H4 (cell line): ENCODE measurements at places on chromosomes 3 and 15. TPM values are rescaled to one million over a fixed set of nuclear protein-coding genes. Genes with fewer than 3 reads are reported as not detected.

The C3orf22 gene
- not detected in 2 replicates for total RNA-seq

The GREM1 gene
- not detected in 2 replicates for total RNA-seq

The ARPIN gene
- 3.4 and 5.1 TPM in 2 replicates for total RNA-seq

The CILP gene
- total RNA-seq = 0.02 and 0.10 TPM in 2 replicates

The ACY1 gene
- 35.6 and 41.7 TPM in 2 replicates for total RNA-seq

The CD86 gene
- total RNA-seq = 0.39 and 1.6 TPM in 2 replicates

The COX17 gene
- total RNA-seq = 90.9 and 100 TPM in 2 replicates

The TRH gene
- not detected in 2 replicates for total RNA-seq

The CFAP100 gene
- total RNA-seq = not detected in 2 replicates

The KBTBD8 gene
- 2.6 and 2.9 TPM in 2 replicates for total RNA-seq

The CDCP1 gene
- 0.12 and 0.31 TPM in 2 replicates for total RNA-seq

The CPNE9 gene
- total RNA-seq = 0.31 TPM in 1 of 2 replicates, not detected in the other

The KNSTRN gene
- total RNA-seq = 90.3 and 92.9 TPM in 2 replicates

The SNUPN gene
- 33.7 and 51.0 TPM in 2 replicates for total RNA-seq

The GPR27 gene
- total RNA-seq = not detected in 2 replicates

The TNFAIP8L3 gene
- 0.33 TPM in 1 of 2 replicates, not detected in the other for total RNA-seq

The UROC1 gene
- not detected in 2 replicates for total RNA-seq

The TGM4 gene
- 1.2 TPM in 1 of 2 replicates, not detected in the other for total RNA-seq

The GAP43 gene
- 0.10 and 1.2 TPM in 2 replicates for total RNA-seq

The TLR9 gene
- total RNA-seq = not detected in 2 replicates

The ZNF148 gene
- 17.4 and 22.1 TPM in 2 replicates for total RNA-seq

The SAMD7 gene
- total RNA-seq = not detected in 2 replicates

The MINDY2 gene
- total RNA-seq = 2.5 and 3.4 TPM in 2 replicates

The DNAH12 gene
- total RNA-seq = 0.06 TPM in 1 of 2 replicates, not detected in the other

The SERPINI2 gene
- total RNA-seq = 0.12 TPM in 1 of 2 replicates, not detected in the other

The PATL2 gene
- 0.12 and 0.77 TPM in 2 replicates for total RNA-seq

The CYP8B1 gene
- total RNA-seq = not detected in 2 replicates

The DTX3L gene
- total RNA-seq = 45.9 and 53.2 TPM in 2 replicates

The CCRL2 gene
- total RNA-seq = 0.46 and 6.6 TPM in 2 replicates

The CGNL1 gene
- total RNA-seq = 0.41 and 0.43 TPM in 2 replicates

The LINS1 gene
- total RNA-seq = 4.4 and 14.4 TPM in 2 replicates

The SUSD5 gene
- not detected in 2 replicates for total RNA-seq

The CHAC1 gene
- 28.0 and 35.4 TPM in 2 replicates for total RNA-seq

The ZKSCAN7 gene
- total RNA-seq = 0.99 and 1.4 TPM in 2 replicates

The HAPLN3 gene
- 10.9 and 12.6 TPM in 2 replicates for total RNA-seq
